Hematopoietic multipotent progenitor cell treated with erythropoietin and hydrocortisone succinate and interleukin-3 and kit ligand, for 17 days (in vitro differentiated cells): ENCODE measurements at places on chromosomes 6 and 20.

DNA sequence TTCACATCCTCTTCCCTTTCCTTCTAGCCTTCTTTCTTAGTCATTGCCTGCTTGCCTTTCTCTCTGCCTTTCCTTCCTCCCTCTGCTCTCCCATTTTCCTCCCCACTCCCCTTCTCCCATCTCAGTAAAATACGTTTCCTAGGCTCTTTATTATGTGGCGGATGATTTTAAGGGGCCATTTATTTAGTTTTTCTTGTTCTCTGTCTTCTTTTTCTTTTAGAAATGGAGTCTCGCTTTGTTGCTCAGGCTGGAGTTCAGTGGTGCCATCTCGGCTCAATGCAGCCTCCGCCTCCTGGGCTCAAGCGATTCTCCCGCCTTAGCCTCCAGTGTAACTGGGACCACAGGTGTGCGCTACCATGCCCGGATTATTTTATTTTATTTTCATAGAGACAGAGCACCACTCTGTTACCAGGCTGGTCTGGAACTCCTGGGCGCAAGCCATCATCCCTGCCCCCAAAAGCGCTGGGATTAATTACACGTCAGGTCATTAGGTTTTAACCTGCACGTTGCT is 1.5 kb downstream of the MTHFD1L start:
- DNase-seq = no peak

- DNase-seq = no peak
Measured at GRCh38 chr20:39067526-39068216, 105.5 kb downstream of the DHX35 start.

DNA sequence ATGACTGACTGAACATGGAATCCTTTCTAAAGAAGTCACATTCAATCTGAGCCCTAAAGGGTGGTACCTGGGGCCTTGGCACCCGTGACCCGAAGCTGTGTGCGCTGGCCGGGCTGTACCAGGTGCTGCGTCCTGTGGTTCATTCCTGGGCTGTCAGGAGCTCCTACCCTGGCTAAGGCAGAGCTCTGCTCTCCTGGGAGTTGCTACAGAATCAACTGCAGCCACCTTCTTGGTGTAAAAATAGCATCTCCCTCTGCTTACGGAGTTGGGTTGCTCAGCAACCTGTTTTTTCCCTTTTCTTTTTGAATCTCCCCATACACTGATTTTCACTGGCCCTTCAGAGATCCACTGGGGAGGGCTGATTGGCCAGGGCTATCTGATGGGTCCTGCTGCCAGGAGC is 236.6 kb upstream of the PDE10A start:
- DNase-seq = no peak

DNA sequence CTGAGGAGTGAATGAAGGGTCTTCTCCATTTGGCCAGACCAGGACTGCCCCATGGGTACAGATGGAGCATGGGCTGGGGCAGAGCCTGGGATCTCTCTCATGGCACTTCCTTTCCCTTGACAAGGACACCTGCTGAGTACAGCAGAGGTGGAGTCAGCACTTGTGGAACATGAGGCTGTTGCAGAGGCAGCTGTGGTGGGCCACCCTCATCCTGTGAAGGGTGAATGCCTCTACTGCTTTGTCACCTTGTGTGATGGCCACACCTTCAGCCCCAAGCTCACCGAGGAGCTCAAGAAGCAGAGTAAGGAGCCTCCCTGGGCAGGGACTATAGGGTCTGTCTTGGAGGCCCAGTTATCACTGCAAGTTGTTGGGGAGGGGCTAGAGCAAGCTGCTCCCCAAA is 29.6 kb downstream of the GSS start:
- DNase-seq = no peak

- no peak for DNase-seq
Measured at GRCh38 chr20:3172126-3172932, 1.0 kb downstream of the LZTS3 start.

GRCh38 chr6:36110863-36111262 is 19.4 kb upstream of the MAPK13 start:
- DNase-seq = no peak

GRCh38 chr6:116616737-116617053 is 416 bp downstream of the RSPH4A start:
- no peak for DNase-seq

GRCh38 chr20:52303281-52303950 is 111.8 kb upstream of the ZFP64 start:
- DNase-seq = no peak

- DNase-seq = no peak
Measured at GRCh38 chr6:149209871-149210775, 107.4 kb upstream of the TAB2 start.

GRCh38 chr6:95087394-95088097 is 489.8 kb upstream of the MANEA start:
- no peak for DNase-seq

- no peak for DNase-seq
Measured at GRCh38 chr6:13508711-13509705, 21.6 kb upstream of the GFOD1 start.
